Stimulated activated CD4-positive, alpha-beta T cell treated with anti-CD3 and anti-CD28 coated beads, Interleukin-12 subunit alpha, Interleukin-12 subunit beta, amount 100 ng/mL, for 24 hours (primary cell): ENCODE measurements at places on chromosomes 1 and 21.

- peak; percentile 17 for DNase-seq
These were observed 20.7 kb downstream of the C1QB start for GRCh38 chr1:22673486-22674409.

DNA sequence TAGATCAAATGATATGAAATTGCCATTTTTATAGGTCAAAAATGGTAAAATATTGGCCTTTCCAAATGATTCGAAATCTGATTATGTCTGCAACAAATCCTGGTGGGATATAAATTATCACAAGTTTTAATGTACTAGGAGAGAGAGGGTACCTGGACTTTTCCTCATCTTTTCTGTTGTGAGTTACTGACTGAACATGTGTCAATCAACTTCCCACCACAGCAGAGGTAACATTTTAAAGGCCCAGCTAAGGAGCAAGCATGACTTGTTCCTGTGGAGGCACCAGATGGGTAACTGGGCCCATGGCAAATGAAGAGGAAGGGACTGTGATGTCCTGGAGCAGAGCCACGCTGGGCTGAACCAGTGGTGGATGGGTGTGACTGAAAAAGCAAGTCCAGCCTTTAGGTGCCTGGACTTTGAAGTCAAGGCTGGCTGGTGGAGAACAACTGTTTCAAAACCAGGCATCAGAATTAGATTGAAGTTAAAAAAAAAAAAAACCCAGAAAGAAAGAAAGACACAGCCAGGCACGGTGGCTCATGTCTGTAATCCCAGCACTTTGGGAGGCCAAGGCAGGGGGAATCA is 6.6 kb downstream of the MR1 start:
- DNase-seq = no peak

GRCh38 chr1:241527146-241527545 is 5.0 kb upstream of the KMO start:
- no peak for DNase-seq

- DNase-seq = no peak
These were observed 12.0 kb downstream of the MEGF6 start for GRCh38 chr1:3599286-3599811.

DNA sequence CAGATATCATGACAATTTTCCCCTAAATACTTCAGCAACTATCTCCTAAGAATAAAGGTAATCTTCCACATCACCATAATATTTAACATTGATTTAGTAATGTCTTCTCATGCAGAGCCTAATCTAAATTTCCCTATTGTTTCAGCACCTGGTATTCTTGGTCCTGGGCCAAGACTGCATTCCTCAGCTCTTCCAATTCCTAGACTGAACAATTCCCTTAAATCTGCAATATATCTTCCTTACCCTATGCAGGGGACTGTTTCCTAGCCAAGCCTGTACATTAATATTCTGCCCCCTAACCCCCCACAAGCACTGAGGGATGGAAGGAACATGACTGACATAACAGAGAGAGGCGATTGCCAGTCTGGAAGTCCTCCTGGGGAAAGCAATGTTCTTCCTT is 28.7 kb upstream of the DISP1 start:
- DNase-seq = no peak

DNA sequence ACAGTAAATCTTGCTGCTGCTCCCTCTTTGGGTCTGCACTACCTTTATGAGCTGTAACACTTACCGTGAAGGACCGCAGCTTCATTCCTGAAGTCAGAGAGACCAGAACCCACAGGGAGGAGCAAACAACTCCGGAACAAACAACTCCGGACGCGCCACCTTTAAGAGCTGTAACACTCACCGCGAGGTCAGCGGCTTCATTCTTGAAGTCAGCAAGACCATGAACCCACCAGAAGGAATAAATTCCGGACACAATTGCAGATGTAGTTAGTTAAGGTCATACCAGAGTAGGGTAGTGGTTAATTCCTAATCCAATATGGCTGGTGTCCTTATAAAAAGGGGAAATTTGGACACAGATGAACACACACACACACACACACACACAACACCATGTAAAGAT is 37.7 kb downstream of the VTCN1 start:
- no peak for DNase-seq

DNA sequence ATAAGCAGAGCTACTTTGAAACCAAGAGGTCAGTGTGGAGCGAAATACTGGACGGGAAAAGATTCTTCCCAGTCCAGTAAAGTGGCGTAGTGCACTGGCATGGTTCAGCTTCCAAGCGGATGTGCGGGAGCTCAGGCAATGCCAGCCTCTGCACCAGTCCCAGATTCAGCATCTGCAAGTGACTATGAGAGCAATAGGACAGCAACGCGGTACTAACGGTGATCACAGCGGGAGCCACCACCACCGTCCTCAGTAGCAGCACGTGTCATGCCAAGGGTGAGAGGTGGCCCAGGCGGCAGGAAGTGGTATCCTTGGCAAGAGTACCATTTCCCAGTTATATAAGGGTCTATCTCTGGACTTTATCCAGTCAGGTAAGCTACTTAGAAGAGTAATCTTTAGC is 17.8 kb downstream of the PLD5 start:
- no peak for DNase-seq

DNA sequence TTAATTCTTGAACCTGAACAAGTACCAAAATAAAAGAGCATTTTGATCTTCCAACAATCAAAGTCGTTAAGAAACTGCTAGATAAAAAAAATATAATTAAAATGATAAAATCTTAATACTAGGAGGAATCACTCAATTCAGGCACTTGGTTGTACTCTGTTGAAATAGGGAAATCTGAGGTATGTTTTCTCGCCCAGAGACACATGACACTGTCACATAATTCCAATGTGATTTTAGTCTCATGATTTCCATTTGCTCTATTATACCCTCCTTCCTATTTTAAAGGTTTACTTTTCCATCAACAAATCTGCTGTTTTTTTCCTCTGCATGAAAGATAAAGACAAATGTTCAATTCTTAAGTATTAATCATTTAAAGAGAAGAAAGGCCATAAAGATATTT is 97.6 kb downstream of the ZZZ3 start:
- no peak for DNase-seq
